ENCODE measurements at places on chromosomes 1 and 21.

DNA sequence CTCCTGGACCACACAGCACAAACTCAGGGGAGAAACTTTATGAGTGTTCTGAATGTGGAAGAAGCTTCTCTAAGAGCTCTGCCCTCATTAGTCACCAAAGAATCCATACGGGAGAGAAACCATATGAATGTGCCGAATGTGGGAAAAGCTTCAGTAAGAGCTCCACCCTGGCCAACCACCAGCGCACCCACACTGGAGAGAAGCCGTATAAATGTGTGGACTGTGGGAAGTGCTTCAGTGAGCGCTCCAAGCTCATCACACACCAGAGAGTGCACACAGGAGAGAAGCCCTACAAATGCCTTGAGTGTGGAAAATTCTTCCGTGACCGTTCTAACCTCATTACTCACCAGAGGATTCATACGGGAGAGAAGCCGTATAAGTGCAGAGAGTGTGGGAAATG, 22.5 kb downstream of the ZSCAN20 start:
- no peak for DNase-seq

GRCh38 chr1:154867841-154868605, 2.1 kb downstream of the KCNN3 start:
- DNase-seq: no peak

DNA sequence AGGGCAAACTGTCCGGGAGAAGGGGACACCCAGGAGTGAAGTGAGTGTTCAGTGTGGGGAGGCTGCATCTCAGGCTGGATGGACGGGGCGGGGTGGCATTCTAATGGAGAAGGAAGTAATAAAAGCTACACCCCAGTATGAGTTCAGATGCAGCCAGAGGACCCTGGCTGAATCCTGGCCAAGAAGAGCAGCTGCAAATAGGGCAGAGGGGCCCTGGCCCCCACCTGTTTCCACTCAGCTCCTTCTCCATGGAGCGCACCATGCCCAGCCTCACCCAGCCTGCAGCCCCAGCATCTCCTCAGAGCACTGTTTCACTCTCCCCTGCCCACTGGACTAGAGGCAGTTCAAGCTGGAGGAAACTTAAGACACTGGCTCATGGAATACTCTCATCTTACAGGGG, 46.4 kb downstream of the KCND3 start:
- DNase-seq: no peak

DNA sequence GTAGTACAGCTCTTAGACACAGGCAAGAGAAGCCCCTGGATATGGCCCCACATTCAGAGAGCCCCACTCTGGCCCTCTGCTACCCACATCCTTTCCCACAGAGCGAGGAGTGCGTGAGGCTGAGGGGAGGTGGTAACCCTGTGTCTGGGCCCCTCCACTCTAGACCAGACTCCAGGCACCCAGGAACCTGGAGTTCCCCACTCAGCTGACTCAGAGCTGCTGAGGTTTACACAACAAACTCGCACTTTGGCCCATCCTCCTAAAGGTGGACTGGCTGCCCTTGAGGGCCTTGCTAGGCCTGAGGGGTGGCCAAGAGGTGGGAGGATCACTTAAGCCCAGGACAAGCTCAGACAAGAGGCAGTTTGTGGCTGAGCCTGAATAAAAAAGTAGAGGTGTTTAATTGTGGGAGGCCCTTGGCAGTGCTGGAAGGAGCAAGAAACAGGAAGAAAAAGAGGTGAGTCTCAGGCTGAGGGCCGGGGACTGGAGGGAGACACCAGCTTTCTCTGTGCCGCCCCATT, 10.7 kb downstream of the MR1 start:
- no peak for DNase-seq

DNA sequence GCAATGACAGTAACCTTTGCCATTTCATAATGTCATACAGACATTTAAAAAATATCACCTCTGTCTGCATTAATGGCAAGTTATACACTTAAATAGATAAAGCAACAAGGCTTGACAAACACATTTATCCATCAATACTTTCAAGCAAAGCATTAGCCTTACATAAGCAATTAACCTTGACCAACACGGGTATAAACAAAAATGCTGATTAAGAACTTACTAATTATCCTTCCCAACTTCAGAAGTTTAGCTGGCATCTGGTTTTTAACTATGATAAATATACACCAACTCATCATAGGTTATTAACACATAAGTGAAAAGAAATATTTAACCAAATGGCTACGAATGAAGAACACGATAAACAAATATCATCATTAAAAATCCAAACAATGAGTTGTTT, 188.5 kb downstream of the SMYD3 start:
- no peak for DNase-seq

- no peak for DNase-seq
Measured at GRCh38 chr1:98651116-98651632, 10.3 kb upstream of the SNX7 start.

DNA sequence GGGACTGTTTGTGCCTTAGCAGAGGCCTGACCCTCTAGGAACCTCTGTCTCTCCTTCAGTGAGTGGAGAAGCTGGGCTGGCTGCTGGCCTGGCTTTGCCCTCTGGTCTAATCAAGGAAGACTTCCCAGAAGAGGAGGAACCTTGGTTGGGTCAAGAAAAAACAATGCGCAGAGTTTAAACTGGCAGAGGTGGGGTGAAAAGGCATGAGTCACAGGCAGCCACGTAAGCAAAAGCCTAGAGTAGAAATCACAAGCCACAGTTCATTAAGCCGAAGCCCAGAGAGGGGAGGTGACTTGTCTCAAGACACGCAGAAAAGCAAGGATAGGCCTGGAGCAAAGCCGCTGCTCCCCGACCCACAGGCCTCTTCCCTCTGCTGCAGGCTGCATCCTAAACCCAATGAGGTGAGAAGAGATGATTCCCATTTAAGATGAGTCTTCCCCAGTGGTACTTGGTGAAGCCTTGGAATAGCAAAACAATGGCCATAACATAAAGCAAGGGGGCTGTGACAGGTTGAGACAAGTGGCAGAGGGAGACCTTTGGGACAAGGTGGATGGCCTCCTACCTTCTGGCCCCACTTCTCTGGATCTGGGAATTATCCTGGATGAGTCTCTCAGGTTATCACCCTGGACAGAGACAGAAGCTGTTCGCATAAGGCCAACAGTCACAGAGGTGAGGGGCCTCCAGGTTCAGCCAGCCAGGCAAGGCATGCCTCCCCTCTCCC, 7.7 kb downstream of the PDZK1IP1 start:
- DNase-seq: no peak

DNA sequence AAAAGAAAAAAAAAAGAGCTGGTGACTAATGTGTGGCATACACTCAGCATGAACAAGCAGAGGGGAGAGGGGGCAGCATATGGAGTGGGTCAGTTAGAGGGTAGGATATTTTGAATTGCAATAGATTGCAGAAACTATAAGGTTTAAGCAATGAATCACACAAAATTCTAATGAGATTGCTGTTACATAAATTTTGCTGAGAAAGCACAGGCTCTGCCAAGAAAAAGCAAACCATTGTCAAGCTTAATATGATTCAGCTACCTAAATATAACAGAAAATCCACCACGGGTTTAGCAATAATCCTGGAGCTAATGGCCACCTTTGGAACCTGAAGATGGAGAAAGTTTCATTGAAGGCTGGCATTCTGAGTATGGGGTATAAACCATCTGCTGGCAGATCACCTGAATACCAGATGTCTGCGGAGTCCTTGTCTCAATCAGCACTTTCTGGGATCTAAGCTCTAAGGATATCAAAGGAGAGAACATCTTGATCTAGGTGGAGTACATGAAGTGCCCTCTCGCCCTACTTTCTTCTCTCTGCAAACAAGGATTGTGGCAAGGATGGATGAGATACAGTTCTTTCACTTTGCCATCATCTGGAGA, 30.3 kb upstream of the ANGPTL7 start:
- no peak for DNase-seq

DNA sequence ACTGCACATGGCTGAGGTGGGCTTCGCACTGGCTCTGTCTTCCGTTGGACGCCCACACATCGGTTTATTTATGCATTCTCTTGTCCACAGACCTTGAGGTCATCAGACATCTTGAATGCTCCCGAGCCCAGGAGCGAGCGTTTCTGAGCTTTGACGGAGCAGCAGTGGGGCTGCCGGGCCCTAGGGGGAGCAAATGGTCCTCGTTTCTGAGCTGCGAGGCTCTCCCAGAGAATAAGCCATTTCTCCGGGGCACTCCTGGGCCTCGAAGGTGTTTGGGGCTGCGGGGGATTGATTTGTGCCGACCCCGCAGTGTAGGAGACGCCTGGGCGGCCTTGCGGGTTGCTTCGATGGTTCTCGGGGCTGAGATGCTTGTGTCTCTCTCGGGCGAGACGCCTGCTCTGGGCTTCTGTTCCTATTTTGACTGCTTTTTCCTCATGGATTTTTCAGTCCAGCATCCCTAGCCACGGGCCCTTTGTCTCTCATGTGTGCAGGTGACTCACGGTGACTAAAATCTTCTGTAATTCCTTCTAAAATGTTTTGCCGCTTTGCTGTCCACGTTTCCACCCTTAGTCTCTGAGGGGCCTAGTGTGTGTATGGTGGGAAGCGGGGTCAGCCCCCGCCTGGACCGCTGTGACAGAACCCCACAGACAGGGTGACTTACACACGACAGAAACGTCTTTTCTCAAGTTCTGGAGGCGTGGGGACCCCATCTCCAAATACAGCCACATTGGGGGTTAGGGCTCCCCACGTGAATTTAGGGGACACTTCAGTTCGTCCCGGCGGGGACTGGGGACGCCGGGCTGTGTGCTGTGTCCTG, 62.1 kb downstream of the FAAP20 start:
- DNase-seq: no peak

- DNase-seq: no peak
Measured at GRCh38 chr1:224700918-224701531, 84.9 kb downstream of the CNIH3 start.

DNA sequence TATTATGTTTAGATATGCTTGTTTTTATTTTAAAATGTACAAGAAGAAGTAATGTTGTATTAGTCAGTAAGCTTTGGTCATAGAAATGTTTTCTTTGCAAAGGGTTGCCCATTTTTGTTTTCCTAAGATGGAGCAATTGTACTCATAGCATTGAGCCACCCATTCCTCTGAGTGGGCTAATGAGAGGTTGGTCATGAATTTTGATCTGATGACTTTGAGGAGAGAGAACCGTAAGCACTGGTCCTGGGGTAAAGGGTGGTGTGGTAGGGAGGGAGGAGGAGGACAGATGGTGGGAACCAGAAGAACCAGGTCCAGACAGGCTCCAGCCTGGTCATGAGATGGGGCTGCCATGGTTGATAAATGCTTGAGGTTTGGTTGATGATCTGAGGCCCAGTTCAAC, 15.9 kb upstream of the SLC6A9 start:
- DNase-seq: no peak

DNA sequence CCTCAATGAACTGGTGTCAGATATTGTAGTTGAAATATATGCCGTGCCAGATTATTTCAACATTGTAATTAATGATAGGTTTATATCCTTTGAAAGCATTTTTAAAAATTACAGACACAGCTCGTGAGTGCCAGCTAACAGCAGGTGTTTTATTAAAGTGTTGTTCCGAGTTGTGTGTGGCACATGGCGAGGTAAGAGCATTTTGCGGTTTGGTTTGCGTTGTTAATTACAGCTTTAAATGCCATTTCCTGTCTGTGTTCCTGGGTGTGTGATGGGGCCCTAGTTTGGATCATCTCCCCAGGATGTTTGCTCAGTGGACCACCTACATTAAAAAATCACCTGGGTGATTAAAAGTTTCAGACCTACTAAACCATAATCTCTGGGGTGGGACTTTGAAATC, 97.4 kb downstream of the PRDM2 start:
- no peak for DNase-seq

DNA sequence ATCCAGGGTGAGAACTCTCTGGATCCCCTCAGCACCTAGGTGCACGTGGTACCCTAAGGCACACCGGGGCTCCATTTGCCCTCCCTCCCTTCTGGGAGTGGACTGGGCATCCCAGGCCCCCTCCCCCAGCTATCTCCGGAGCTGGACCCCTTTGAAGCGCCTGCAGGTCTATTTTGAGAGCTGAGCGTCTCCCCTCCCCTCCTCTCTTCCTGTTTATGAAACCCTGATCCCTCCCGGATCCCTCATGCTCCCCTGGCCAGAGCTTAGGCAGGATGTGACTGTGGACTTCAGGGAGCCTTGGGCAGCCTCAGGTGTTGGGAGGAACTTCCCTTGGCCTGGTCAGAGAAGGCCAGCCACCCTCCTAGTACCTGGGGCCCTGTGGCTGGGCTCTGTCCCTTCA, 10.2 kb downstream of the RPS6KA1 start:
- DNase-seq: no peak

GRCh38 chr1:50986653-50987052, 16.6 kb downstream of the CDKN2C start:
- DNase-seq: no peak

DNA sequence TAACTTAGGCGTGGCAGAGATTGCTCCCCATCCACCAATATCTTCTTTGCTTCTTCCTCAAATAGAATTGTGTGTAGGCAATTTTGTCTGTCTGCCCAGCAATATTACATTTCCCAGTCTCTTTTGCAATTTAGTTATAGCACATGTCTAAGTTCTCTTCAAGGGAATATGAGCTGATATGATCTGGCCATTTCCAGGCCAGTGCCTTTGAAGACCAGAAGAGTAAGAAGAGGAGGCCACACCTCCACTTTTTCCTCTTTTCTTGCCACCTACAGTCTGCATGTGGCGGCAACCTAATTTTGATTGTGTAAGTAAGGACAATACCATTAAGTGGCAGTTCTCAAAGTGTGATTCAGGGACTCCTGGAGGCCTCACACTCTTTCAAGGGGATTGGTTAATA, 6.3 kb upstream of the RSBN1 start:
- no peak for DNase-seq

- DNase-seq: no peak
Measured at GRCh38 chr21:44670642-44671432, 4.1 kb upstream of the KRTAP12-2 start.

DNA sequence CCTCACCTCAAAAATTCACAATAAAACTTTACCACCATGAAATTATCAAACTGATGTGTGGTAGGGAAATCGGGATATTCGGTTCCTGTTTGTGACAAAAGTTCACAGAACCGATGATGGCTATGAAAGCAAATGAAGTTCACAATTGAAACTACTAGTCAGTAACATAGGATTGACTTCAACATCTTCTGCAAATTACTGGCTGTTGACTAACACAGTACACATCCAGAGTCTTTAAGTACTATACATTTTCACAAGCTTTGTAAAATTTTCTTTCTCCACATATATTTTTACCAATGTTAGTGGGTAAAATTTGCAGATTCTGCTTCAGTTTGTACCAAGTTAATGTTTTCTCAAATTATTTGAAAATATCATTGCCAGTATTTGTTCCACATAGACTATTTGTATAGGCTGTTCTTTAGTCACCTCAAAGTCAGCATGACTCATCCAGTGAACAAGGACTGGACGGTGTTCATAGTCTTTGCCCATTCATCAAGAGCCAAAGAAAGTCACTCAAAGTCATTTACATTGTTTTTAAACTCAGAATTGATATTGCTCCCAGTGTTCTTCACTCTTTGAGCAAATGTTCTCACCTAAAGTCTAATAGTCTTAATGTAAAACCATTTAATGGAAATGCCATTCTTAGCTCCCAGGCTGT, 213.4 kb downstream of the USP25 start:
- no peak for DNase-seq

- DNase-seq: no peak
Measured at GRCh38 chr1:94012708-94013366, 103.6 kb upstream of the GCLM start.

GRCh38 chr1:56803561-56804156, 15.5 kb downstream of the FYB2 start:
- no peak for DNase-seq

Data from activated CD4-positive, CD25-positive, alpha-beta regulatory T cell treated with anti-CD3 and anti-CD28 coated beads, Interleukin-2, amount 50 U/mL, for 16 hours (primary cell).